Fibroblast of mammary gland (primary cell): ENCODE measurements at places on chromosomes 12 and 14.

GRCh38 chr14:60273956-60274355 lies 24.9 kb downstream of the PPM1A start:
- DNase-seq: no peak

- DNase-seq: peak; percentile 75
These were observed 37.8 kb downstream of the CCDC92 start for GRCh38 chr12:123934829-123935228.

GRCh38 chr12:94973221-94973620 lies 30.3 kb downstream of the NDUFA12 start:
- no peak for DNase-seq

- DNase-seq: no peak
These were observed 73.1 kb downstream of the CACNA1C start for GRCh38 chr12:2125651-2126522.

DNA sequence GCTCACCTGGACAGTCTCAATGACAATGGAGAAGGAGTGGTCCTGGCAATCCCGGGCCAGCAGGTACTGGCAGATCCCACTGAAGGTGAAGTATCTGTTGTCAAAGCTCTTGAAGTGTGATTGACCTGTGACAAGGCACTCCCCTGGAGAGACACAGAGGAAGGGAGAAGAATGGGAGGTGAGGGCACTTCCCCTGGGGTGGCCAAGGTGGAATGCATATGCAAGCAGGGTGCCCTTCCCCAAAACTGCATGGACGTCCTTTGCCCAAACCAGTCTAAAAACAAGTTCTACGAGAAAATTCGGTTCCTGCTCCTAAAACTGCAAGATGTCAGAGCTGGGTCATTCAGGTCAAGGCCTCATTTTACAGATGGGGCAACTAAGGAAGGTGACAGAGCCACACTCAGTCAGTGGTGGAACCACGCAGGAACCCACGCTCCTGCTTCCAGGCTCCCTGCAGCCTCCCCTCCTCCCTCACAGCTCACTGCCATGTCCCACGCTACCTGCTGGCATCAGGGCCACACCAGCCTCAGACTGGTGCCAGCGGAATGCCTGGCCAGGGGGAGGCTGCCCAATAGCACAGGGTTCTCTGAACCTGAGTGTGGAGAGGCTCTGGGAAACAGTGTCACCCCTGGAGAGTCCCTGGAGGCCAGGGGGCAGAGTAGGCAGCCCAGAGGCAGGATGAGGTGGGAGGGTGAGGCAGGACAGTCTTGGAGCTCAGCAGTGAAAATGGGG lies 59.2 kb downstream of the VWF start:
- DNase-seq: no peak

DNA sequence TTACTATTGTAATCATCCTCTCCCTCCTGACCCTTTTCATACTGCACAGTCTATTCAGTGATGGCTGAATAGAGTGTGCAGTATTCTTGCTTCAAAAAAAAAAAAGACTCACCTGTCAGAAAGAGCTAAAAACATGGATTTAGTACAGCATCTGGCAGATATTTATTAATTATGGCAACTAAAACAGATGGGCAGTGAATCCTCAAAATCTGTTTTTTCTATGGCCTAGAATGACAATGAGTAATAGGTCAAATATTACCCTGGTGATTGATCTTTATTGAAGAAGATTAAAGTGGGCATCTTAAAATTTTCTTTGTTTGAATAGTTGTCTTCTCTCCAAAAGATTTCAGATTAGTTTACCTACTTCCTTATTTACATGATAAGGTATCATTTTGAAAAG lies 543.6 kb downstream of the FOXG1 start:
- no peak for DNase-seq

DNA sequence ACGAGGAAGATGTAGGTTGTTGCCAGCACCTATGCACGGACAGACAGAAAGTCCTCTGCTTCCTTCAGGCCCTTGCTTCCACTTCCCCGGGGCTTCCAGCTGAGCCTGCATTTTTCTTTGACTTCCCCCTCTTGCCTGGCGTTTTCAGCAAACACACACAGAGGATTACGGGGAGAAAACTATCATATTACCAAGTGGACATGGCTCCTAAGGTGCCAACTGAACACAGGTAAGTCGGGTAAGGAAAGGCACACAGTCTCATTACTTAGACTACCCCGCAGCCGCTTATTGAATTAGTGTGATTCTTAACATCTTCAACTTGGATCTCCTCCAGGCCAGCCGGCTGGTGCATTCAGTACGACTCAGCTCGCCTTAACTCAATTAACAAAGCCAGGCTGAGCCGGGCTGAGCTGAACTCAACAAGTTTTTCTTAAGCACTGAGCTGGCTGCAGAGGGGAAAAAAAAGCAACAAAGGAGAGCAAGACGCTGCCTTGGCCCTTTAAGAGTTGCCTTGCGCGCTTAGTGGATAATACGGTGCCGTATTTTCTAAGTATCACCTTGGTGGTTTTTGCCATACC lies 19.2 kb upstream of the MAP1LC3B2 start:
- DNase-seq: peak; percentile 81

DNA sequence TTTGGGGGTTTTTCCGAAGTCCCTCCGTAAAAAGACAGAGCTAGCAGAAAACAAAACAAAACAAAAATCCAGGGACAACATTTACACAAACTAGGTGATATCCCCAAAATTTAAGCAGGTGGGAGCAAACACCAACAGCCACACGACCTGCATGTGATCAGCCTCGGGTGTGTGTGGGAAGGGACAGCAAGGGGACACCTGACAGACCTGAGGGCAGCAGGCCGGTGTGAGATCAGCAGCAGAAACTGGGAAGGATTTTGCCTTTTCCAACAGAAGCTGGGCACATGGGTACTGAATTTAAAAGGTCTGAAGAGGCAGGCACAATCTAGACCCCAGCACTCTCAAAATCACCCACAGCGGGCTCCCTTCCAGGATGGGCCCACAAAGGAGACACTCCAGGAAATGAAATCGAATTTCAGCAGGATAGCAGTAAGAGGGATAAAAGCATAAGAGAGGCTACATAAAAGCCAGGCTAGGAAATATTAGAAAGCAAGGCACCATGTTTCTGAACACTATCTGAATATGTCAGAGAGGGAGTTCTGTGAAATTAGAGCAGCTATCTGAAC lies 36.5 kb upstream of the SELPLG start:
- no peak for DNase-seq
